ENCODE measurements at places on chromosomes 11 and 22. TPM values are rescaled to one million over a fixed set of nuclear protein-coding genes. Genes with fewer than 3 reads are reported as not detected.

- no peaks in the 10 kb centered on the region for H3K36me3 ChIP-seq
- H3K4me1 ChIP-seq, result peaks cover 41% of the 10 kb centered on the region
- H3K4me3 ChIP-seq, result 0 out of 2 replicates have a peak overlapping the region, but pooled peaks have one; percentile 12
- DNase-seq, result peak; percentile 34
- peak overlapping the region; percentile 81 for H3K27ac ChIP-seq
These were observed 76.0 kb upstream of the MTMR2 start for GRCh38 chr11:95999711-96000406.

- H3K4me1 ChIP-seq, result 0 out of 2 replicates have a peak, but pooled peaks cover 3% of the 10 kb centered on the region
- H3K4me3 ChIP-seq, result no peak overlapping the region
- DNase-seq, result no peak
- no peak overlapping the region for H3K27ac ChIP-seq
- peaks cover 57% of the 10 kb centered on the region for H3K36me3 ChIP-seq
- H3K27me3 ChIP-seq, result no peaks in the 10 kb centered on the region
These were observed 24.8 kb downstream of the DCUN1D5 start for GRCh38 chr11:103067118-103067517.

DNA sequence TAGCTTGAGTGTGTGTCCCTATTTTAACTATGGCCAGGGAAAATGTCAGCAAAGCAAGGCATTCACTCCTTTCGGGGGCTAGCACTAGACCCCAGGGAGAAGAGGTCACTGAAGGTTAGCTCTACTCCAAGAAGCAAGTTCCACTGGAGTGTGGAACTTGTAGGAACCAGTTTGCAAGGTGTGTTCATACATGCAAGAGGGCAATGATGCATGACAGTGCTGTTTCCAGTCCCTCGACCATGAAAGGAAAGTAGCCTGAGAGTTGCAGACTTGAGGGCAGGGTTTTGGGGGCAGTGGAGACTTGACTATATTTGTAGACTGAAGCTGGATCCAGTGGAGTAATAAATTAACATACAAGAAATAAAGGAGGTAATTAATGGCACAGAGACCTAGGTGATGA, 21.6 kb upstream of the SLC36A4 start:
- H3K36me3 ChIP-seq, result no peaks in the 10 kb centered on the region
- no peak for DNase-seq
- no peak overlapping the region for H3K27ac ChIP-seq
- H3K27me3 ChIP-seq, result peaks cover 12% of the 10 kb centered on the region

GRCh38 chr11:11135820-11136476, 217.1 kb downstream of the CSNK2A3 start:
- H3K4me1 ChIP-seq, result no peaks in the 10 kb centered on the region
- H3K36me3 ChIP-seq, result no peaks in the 10 kb centered on the region
- no peak overlapping the region for H3K4me3 ChIP-seq
- no peak for DNase-seq
- peaks cover 23% of the 10 kb centered on the region for H3K27me3 ChIP-seq

DNA sequence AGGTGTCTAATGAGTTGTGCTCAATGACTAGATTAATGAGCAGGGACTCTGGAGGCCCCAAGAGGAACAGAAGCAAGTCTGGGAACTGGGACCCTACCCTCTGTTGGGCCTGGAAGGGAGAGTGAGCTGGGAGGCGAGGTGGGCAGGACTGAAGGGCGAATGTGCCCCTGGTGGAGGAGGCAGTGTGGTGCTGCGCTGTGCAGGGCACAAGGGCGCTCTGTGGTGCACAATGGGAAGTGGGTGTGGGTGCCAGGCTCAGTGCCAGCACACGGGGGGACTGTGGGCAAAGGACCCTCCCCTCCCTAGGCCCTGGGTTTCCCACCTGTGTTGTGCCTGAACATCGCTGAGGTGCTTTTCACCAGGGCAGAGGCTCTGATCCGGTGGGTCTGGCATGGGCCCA, 57.5 kb upstream of the TTLL12 start:
- no peak for DNase-seq
- H3K4me3 ChIP-seq, result no peak overlapping the region
- H3K4me1 ChIP-seq, result no peaks in the 10 kb centered on the region
- H3K36me3 ChIP-seq, result no peaks in the 10 kb centered on the region
- H3K27me3 ChIP-seq, result peaks cover 4% of the 10 kb centered on the region
- no peak overlapping the region for H3K27ac ChIP-seq

Gene CCDC81
- under 0.01 TPM for total RNA-seq

DNA sequence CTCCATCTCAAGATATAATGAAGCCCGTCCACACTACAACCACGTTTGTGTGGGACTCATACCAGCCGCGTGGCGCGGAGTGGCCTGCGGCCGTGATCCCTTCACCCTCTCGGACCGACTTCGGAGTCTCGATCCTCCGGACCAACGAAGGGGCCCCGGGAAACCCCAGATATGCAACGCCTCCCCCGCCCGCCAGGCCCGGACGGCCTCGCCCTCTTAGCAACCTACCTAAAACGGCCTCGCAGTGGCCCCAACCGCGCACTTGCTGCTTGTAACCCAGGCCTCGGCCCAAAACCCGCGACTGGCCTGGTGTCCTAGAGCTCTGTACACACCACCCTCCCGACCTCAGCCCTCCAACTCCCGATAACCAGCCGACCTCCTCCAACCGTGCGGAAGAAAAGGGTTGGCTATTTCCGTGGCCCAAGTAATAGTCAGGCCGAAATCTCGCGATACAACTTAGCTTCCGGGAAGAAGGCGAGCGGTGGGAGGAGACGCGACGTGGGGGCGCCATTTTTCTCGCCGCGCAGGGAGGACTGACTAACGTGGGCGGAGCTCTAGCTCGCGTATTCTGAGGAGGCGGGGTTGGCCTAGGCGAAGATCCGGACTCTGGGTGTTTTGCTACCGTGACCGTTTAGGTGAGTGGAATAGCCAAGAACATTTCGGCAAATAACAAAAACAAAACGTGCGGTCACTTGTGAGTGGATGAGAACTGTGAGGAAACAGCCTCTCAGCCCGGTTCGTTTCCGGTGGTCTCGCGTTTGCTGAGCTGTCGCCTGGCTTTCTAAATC, at the start of the genes C11orf54 and TAF1D:
TSS of gene C11orf54 (plus strand) at position 579 of the 788 bp plus-strand sequence. CDS start 5,722 bp downstream, outside the sequence.
TSS of gene TAF1D (minus strand) at position 402 of the 788 bp plus-strand sequence. CDS start 2,191 bp downstream, outside the sequence.
- H3K4me1 ChIP-seq, result peaks cover 40% of the 10 kb centered on the region
- H3K4me3 ChIP-seq, result peak within 1 kb of the TSS; percentile 100

DNA sequence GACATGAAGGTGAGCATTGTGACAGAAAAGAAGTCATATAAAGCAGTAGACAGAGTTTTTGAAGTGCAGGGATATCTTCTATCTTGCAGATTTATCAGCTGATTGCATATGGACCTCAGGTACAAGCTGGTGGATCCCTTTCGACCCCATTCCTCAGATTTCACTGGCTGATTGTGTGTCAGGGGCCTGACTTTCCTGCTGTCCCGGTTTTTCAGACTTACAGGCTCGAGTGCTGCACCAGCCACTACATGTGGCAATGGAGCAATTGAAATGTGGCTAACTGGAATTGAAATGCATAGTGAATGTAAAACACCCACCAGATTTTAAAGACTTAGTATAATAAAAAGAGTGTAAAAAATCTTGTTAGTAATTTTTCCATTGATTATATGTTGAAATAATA, 50.3 kb downstream of the CLMP start:
- no peak overlapping the region for H3K4me3 ChIP-seq
- H3K27me3 ChIP-seq, result no peaks in the 10 kb centered on the region
- no peak for DNase-seq
- peaks cover 8% of the 10 kb centered on the region for H3K4me1 ChIP-seq
- peaks cover 23% of the 10 kb centered on the region for H3K36me3 ChIP-seq
- H3K27ac ChIP-seq, result peak overlapping the region; percentile 77

DNA sequence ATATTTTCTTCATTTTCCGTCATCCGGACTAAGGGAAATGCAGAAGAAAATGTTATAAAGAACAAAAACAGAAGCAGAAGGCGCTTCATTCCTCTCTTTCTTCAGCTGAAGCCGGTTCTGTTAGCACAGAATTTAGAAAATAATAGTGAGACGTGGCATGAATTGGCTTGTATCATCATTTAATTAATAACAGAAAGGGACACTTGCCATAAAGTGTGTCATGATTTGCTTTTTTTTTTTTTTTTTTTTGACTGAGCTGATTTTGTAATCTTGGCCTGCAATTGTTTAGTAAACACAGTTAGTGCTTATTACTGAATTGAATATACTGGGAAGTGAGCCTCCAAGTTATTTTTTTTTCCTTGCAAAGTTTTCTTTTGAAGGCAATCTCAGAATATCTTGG, at the start of gene MMP27:
TSS of gene MMP27 (minus strand) at position 144 of the 400 bp plus-strand sequence. CDS start at position 89, 55 bp downstream.
- no peak within 1 kb of the TSS for H3K27ac ChIP-seq
- H3K27me3 ChIP-seq, result no peaks in the 10 kb centered on the region
- H3K4me3 ChIP-seq, result peak within 1 kb of the TSS; percentile 53
- peaks cover 8% of the 10 kb centered on the region for H3K4me1 ChIP-seq

DNA sequence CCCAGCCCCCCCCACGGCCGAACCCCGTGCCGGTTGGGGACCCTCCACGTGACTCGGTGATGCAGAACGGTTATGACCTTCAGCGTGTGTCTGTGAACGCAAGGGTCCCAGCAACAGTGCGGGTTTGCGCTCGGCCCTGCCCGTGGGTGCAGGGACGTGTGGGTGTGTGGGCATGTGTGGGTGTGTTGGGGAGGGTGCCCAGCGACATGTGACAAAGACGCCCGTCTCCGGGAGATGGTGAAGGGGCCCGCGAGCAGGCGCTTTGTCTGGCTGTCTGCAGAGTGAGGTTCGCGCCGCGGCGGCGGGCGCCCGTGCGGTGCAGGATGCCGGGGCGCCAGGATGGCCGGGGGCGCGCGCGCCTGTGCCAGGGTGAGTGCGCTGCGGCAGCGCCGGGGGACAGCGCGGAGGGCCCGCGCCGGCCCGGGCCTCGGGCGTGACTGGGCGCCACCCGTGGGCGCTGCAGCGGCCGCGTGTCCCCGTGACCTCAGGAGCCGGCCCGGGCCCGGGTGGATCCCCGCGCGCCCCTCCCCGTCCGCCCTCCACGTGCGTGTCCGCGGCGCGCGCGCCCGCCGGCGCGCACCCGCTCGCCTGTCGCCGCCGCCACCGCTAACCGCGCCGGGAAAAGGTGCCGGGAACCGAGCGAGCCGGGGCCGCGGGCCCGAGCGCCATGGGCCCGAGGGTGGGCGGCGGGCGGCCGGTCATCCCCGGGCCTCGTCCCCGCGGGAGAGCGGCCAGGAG, at the start of gene LRFN4:
TSS of gene LRFN4 (plus strand) at position 569 of the 738 bp plus-strand sequence. CDS start 681 bp downstream, outside the sequence.
- H3K4me3 ChIP-seq, result peak within 1 kb of the TSS; percentile 85
- peak; percentile 77 for DNase-seq

- H3K4me3 ChIP-seq, result no peak overlapping the region
- no peak for DNase-seq
- no peak overlapping the region for H3K27ac ChIP-seq
- H3K27me3 ChIP-seq, result peaks cover 32% of the 10 kb centered on the region
These were observed 1.0 kb upstream of the GLB1L2 start for GRCh38 chr11:134330611-134331353.

Gene RAC2
- total RNA-seq, result 35.1 TPM

Gene FOSL1
- 80.6 TPM for total RNA-seq

DNA sequence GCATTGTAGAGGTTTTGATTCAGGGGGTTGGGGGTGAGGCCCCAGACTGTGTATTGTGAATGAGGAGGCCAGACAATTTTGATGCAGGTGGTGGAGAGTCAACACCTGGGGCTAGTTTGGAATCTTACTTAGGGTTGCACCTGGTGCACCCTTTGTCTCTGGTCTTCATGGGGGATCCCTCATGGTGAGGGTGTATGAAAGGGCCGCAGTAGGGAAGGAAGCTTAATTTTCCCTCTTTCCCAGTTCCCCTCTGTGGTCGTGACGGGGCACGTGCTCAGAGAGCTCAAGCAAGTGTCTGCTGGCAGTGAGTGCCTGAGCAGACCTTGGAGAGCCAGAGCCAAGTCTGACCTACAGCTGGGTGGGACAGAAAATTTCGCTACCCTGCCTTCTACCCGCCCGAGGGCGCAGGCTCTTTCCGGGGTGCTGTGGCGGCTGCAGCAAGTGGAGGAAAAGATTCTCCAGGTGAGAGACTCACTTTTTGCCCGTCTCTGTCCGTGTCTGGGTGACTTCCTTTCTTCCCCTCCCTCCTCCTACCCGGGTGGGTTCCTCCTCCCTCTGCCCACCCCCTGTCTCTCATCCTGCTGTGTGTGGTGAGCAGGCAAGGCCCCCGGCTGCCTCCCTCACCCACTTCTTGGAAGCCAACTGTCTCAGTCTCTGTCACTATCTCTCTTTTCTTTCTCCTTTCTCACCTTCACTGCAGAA, 131.7 kb downstream of the MICAL2 start:
- H3K27ac ChIP-seq, result no peak overlapping the region
- no peak for DNase-seq
- no peak overlapping the region for H3K4me3 ChIP-seq
- H3K36me3 ChIP-seq, result peaks cover 26% of the 10 kb centered on the region

DNA sequence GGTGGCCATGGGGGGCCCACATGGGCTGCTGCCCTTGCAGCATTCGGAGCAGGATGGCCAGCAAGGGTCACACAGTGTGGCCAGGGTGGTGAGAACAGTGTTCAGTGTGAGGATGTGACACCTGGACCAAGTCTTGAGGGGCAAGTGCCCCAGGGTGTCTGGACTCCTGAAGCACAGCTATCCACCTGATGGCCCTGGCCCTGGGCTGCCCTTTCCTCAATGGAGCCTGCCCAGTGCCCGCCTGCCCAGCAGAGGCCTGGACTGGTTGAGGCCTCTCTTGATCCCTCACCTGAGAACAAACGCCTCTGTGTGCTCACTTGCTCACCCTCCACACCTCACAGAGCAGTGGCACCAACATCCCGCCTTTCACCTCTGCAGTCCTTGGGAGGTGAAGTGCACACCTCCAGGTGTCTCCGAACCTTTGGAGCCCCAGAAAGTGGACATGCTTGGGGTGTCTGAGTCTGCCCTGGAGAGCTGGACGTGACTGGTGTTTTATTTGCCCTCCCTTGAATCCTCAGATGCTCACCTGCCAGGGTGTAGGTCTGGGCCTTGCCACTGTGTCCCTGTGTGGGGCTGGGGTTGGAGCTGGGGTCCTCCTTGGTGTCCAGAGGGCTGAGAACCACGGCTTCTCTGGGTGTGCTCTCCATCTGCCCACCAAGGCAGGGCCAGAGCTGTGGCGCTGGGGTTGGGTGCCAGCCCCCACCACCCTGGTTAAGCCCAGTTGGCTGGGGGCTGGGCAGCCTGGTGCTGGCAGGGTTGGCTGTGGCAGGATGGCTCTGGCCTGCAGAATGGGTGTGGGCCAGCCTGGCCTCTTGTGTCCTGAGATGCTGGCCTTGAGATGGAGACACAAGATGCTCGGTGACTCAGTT, 3.8 kb upstream of the MUC2 start:
- no peak overlapping the region for H3K27ac ChIP-seq
- no peak overlapping the region for H3K4me3 ChIP-seq
- H3K4me1 ChIP-seq, result peaks cover 8% of the 10 kb centered on the region
- no peaks in the 10 kb centered on the region for H3K36me3 ChIP-seq
- no peak for DNase-seq

- DNase-seq, result peak; percentile 91
- H3K27me3 ChIP-seq, result peaks cover 4% of the 10 kb centered on the region
- peak within 1 kb of the TSS; percentile 9 for H3K27ac ChIP-seq
- peak within 1 kb of the TSS; percentile 56 for H3K4me3 ChIP-seq
- no peaks in the 10 kb centered on the region for H3K36me3 ChIP-seq
- H3K4me1 ChIP-seq, result peaks cover 10% of the 10 kb centered on the region
These were observed at the start of gene POU2AF1 for GRCh38 chr11:111378861-111379601. Gene POU2AF1 (minus strand): TSS chr11:111379275. CDS start chr11:111379177, 98 bp downstream.

Gene ZDHHC24
- total RNA-seq, result 27.3 TPM

GRCh38 chr11:133300666-133301065, 231.6 kb downstream of the OPCML start:
- H3K27me3 ChIP-seq, result no peaks in the 10 kb centered on the region
- H3K36me3 ChIP-seq, result no peaks in the 10 kb centered on the region
- no peaks in the 10 kb centered on the region for H3K4me1 ChIP-seq
- DNase-seq, result no peak

GRCh38 chr11:19683862-19684491, 28.7 kb upstream of the NAV2 start:
- H3K27me3 ChIP-seq, result no peaks in the 10 kb centered on the region
- H3K4me1 ChIP-seq, result peaks cover 38% of the 10 kb centered on the region
- peak overlapping the region; percentile 25 for H3K27ac ChIP-seq
- no peak for DNase-seq

GRCh38 chr11:71474141-71474770, 21.3 kb downstream of the NADSYN1 start:
- H3K27me3 ChIP-seq, result no peaks in the 10 kb centered on the region
- DNase-seq, result no peak
- H3K27ac ChIP-seq, result no peak overlapping the region
- H3K4me3 ChIP-seq, result no peak overlapping the region
- no peaks in the 10 kb centered on the region for H3K36me3 ChIP-seq

Gene OR52J3
- total RNA-seq, result not detected

All from GM23248 (cell line).